Upper lobe of right lung (tissue), 1 donor: ENCODE measurements at places on chromosomes 5 and 9.

DNA sequence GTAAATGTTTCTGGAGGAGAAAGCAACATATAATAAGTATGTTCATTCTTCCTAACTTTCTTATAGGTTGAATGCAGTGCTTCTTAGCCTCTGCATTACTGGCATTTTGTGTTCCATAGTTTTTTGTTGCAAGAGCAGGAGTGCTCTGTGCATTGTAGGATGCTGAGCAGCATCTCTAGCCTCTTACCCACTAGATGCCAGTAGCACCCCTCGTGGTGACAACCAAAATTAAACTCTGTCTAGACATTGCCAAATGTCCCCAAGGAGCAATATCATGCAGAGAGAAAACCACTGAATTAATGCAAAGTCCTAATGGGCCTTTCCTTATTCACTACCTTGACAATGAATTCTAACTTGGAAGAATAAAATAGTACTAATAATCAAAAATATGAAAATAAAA lies 147.0 kb downstream of the GLIS3 start:
- DNase-seq: no peak

DNA sequence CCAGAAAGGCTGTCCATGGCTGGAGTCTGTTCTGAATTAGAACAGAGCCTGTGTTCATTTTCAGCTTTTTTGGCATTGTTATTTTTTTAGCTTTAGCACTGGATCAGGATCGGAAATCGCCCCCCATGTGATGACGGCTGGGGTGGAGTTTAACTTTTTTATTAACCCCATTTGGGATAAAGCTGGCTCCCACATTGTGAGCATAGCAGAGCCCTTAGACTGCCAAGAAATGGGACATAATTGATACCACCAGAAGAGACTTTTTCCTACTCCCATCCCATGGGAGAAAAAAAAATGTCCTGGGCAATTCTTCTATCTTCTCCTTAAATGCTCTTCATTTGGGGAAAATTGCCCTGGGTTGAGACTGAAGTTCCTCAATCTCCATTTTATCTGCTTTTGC lies 52.4 kb downstream of the SLIT3 start:
- no peak for DNase-seq

- DNase-seq: no peak
Observed at GRCh38 chr5:147756566-147756965, 26.0 kb downstream of the JAKMIP2 start.

GRCh38 chr5:23027331-23027730 lies 174.2 kb upstream of the CDH12 start:
- DNase-seq: no peak

DNA sequence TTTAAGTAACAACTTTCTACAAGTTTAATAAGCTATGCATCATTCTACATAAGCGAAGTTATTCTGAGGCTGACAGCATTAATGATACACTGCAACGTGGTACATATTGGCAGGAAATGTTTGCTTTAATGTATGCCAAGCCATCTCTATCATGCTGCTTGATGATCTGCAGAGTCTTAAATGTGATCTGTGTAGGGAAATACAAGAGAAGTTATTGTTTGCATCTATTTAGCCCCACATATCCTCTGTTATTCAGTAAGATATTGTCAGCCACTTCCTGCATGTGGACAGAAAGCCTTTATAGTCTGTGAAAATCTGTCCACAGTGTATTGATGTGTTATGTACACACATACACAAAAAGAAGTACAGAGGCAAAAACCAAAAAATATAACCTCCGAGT lies 193.1 kb upstream of the FREM1 start:
- DNase-seq: no peak
